ENCODE measurements at places on chromosomes 6 and 20.

- DNase-seq: no peak
Observed at GRCh38 chr6:5811997-5812396, 194.7 kb downstream of the NRN1 start.

DNA sequence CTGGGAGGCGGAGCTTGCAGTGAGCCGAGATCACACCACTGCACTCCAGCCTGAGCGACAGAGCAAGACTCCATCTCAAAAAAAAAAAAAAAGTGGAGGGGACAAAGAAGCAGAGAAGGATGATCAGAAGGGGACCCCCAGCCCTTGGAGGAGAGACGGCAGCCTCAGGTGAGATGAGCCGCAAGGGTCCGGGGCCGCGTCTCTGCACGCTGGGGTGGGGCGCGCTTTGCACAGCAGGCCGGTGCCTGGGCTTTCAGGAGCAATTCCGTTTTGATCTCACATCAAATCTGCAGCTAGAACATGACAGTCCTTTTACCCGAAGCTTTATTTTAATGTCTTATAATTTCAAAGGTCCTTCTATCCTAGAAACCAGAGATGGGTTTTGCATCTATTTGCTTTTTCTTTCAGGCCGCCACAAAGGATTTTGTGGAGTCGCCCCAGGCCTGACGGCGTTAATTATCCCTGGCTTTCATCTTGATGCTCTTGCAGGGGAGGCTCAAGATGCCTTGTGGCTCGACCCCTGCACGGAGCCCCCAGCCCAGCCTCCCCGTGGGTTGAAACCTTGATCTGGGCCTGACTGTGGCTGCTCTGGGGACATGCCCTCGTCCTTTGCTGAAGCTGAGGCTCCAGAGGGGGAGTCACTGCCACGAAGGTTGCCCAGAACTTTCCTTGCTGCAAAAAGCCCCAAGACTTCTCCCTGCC lies 17.3 kb downstream of the HRH3 start:
- no peak for DNase-seq

DNA sequence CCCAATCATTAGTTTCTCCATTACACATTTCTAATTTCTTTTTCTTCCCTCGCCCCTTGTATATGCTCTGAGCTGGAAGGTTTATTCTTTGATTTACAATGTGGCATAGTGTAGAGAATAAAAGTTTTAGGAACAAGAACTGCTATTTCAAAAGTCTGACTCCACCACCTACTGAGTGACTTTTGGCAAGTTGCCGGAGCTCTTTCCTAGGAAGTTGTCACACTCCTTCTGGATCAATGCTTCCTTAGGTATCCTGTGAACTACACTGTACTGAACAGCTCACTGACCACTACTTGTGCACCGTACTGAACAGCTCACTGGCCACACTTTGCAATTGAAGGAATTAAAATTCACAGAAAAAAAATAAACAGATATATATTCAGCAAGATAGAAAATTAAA lies 458.2 kb downstream of the FRK start:
- DNase-seq: no peak

GRCh38 chr6:36692220-36692619 lies 5.4 kb upstream of the RAB44 start:
- peak; percentile 51 for DNase-seq

DNA sequence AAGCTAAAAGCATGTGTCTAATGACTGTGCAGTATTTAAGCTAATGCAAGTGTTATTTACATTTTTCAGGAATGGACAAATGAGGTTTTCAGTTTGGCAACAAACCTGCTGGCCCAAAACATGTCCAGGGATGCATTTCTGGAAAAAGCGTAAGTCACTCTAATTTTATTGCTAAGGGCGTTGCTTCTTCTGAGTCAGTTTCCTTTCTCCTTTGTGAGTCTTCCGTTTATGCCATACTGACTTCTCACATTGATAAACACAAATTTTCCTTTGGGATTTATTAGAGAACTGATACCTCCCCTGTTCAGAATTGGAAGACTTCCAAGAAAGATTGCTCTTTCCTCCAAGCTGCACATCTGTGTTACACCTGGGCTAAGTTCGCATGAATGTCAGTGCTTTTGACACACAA lies 422.9 kb upstream of the PLCB4 start:
- no peak for DNase-seq
